ENCODE measurements at places on chromosomes 3 and 15. TPM values are rescaled to one million over a fixed set of nuclear protein-coding genes. Genes with fewer than 3 reads are reported as not detected.

Gene SLC9A9
- 16.4 TPM for total RNA-seq

Gene PLA2G4E
- total RNA-seq, result not detected

DNA sequence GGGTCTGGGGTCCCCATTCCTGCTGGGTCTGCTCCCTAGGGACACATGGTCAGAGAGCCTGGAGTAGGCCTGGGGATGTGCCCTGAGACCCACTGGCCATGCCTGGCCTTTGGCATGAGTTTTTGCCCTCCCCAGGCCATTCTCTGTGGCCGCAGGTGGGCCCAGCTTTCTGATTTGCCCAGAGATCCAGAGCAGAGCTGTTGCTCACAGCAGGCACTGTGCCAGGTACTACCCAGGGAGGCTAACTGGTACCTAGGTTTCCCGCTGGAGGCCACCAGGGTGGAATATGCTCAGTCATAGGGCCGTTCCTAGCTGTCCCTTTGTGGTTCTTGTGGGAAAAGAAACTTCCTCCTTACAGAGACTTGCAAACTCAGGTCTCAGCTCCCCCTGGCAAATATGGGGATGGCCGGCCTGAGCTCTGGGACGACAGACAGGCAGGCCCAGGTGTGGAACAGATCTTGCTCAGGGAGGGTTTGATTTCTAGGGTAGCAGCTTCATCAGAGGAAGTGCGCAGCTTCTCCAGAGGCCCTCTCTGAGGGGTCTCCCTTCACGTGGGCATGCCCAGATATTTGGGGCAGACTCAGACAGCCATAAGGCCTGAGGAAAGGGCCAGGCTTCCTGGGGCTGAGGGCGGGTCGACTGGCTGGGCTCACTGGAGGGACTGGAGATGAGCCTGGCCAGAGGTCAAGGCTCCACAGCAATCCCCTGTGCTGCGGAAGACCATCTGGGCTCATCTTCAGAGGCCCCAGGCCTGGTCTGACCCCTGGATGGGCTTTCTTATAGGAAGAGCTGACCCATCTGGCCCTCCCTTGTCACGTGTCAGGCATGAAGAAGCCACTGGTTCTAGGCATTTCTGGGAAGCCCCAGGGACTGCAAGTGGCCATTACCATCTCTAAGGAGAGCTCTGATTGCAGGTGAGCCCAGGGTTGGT, 28.0 kb downstream of the ACAA1 start:
- no peak for DNase-seq

DNA sequence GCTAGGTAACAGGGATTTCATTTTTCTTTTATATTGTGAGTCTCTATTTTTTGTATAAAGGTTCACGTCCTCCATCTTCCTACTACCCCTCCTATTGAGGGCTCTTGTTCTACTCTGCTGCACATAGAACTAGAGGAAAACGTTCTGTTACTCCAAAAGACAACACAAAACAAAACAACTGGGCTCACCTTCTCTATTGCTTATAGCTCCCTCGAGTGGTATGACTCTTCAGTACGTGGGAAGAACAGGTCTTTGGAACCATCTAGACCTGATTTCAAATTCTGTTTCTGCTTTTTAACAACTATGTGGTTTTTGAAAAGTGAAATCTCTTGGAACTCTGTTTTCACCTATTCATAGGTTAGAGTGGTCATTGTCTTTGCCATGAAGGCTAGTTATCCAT, 515.3 kb downstream of the SOX2 start:
- no peak for DNase-seq

- no peak for DNase-seq
Observed at GRCh38 chr15:89330881-89331595, 3.6 kb downstream of the POLG start.

DNA sequence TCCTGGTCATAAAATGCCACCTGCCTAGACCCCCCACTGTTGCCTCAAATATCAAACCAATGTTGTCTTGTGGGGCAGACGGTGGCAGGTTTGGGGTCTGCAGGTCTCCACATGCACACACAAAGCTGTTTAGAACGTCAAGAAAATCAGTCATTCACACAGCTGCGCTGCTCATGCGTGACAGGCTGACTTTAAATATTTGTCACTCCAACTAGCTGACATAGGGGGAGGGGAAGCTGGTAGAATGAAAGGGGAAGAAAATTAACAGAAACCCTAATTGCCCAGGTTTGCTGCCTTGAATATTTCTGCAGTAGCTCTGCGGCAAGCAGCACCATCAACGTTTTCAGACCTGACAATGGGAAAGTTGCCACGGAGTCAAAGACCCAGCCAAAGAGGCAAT, 201.8 kb downstream of the ABHD5 start:
- no peak for DNase-seq

DNA sequence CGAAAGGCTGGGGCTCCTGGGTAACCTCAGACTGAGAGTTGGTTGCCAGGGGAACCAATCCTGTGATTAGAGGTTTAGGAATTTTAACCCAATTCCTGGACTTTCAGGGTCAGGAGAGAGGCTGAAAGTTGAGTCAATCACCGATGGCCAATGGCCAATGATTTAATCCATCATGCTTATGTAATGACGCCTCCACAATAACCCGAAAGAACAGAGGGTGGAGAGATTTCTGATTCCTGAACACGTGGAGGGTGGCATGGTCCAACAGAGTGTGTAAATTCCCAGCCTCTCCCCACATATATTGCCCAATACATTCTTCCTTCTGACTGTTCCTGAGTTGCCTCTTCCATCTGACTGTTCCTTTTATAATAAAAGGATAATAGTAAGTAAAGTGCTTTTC, 137.2 kb upstream of the CBLB start:
- DNase-seq, result no peak

GRCh38 chr3:147616998-147617619, 207.9 kb downstream of the ZIC1 start:
- DNase-seq, result no peak
